Esophagus squamous epithelium (tissue), 5 donors: ENCODE measurements at places on chromosomes 7 and 10.
A peak's percentile ranks its signal among the peaks of the same experiment; 100 is the strongest.

GRCh38 chr10:3902809-3903410 lies 117.9 kb upstream of the KLF6 start:
- H3K4me3 ChIP-seq: no peak overlapping the region
- no peaks in the 10 kb centered on the region for H3K36me3 ChIP-seq
- H3K4me1 ChIP-seq: peaks cover 28% of the 10 kb centered on the region

DNA sequence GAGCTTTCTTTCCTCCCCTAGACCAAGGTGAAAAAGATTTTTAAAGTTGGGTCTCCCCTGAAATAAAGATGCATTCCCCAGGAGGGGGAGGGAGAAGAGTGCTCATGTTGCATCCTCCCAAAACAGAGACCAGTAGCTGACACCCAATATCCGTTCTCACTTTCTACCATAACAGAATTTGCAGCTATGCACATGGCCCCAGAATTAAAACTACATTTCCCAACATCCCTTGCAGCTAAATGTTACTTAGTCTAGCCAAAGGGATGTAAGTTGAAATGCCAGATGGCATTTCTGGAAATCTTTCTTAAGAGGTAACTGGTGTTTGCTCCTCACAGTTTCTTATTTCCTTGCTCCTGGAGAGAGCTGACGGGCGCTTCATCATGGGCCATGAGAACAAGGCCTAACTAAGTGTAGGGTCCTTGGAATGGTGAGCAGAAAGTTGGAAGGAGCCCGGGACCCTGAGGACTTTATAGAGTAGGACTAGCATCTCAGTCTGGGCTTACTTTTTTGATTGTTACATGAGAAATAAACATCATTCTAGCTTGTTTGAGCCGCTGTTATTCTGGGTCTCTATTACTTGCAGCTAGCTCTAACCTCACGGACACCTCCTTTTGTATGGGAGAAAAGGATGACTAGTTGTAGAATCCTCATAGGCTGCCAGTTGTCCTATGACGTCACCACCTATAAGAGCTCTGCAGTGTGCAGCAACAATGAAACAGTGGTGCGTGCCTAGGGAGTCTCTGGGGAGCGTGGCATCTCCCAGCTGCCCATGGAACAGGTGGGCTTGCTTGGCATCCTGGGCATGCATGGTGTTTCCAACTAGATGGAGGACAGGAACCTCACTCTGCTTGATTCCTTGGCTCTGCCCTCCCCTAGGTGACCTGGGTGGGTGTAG lies 46.1 kb upstream of the EXOC6 start:
- H3K27ac ChIP-seq: no peak overlapping the region
- no peaks in the 10 kb centered on the region for H3K27me3 ChIP-seq
- no peaks in the 10 kb centered on the region for H3K4me1 ChIP-seq
- no peaks in the 10 kb centered on the region for H3K36me3 ChIP-seq
- no peak overlapping the region for H3K4me3 ChIP-seq
- no peak for DNase-seq

DNA sequence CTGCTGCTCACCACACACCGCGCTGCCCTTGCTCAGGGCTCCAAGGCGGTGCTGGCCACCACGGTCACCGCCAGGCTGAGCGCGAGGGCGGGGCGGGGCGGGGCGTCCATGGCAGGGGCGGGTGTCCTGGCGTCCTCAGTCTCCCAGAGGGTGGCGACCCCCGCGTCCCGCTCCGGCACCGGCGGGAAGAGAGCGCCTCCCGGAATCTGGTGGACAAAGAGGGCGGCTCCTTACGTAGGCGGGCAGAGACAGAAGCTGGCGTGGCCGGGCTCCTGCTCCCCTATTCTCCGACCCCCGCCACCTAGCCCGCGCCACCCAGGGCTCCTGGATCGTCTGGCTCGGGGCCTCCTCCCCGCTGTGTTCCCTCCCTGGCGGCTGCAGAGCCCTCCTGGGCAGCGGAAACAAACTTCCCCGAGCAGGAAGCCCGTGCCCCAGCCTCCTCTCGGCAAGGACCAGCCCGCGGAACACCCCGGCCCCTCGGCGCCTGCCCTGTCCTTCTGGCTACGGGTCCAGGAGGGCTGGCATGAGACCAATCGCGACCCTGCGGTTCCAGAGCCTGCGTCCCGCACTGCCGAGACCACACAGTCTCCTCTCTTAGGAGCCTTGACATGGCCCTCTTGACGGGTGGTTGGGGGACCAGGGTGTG lies 133.8 kb upstream of the ZNF92 start:
- H3K27me3 ChIP-seq: no peaks in the 10 kb centered on the region
- H3K4me1 ChIP-seq: peaks cover 8% of the 10 kb centered on the region
- H3K27ac ChIP-seq: no peak overlapping the region
- peak overlapping the region; percentile 50 for H3K4me3 ChIP-seq
- no peak for DNase-seq
- no peaks in the 10 kb centered on the region for H3K36me3 ChIP-seq

DNA sequence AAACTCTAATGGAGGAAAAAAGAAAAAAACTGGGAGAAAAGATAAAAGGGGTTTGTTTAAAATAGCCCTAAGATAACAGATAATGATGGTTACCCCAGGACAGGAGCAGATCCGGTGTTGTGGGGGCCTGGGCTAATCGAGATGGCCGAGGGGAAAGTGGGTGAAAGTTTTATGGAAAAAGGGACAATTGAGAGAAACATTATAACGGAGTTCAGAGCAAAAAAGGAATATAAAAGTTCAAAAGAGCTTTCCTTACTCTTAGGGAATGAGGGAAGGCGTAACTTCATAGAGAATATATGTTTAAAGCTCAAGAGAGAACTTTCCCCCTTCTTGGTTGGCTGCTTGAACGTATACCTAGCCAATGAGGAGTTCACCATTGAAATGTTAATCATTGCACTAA lies 131.4 kb downstream of the BAMBI start:
- H3K36me3 ChIP-seq: no peaks in the 10 kb centered on the region
- H3K27me3 ChIP-seq: no peaks in the 10 kb centered on the region
- no peak overlapping the region for H3K4me3 ChIP-seq
- H3K27ac ChIP-seq: no peak overlapping the region

DNA sequence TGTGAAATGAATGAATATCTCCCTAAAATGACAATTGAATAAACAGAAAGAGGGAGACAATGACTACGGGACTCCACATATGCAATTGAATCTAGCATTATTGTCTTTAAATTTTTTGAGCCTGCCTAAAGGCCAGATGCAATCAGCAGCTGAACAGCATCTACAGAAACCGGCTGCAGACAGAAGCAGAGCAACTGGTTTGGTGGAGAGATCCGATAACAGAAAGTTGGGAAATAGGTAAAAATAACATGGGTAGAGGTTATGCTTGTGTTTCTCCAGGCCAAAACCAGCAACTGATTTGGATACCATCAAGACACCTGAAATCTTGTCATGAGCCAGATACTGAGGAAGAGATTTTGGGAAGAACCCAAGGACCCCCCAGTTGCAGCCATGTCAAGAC lies 146.6 kb downstream of the ZNF33B start:
- H3K4me1 ChIP-seq: no peaks in the 10 kb centered on the region
- H3K27me3 ChIP-seq: no peaks in the 10 kb centered on the region
- no peak for DNase-seq
- no peak overlapping the region for H3K27ac ChIP-seq

GRCh38 chr7:49670991-49671390 lies 102.4 kb upstream of the VWC2 start:
- H3K27ac ChIP-seq: peak overlapping the region; percentile 66
- no peaks in the 10 kb centered on the region for H3K36me3 ChIP-seq
- H3K4me3 ChIP-seq: no peak overlapping the region

- DNase-seq: no peak
- no peaks in the 10 kb centered on the region for H3K27me3 ChIP-seq
- H3K36me3 ChIP-seq: no peaks in the 10 kb centered on the region
- H3K4me1 ChIP-seq: no peaks in the 10 kb centered on the region
- no peak overlapping the region for H3K4me3 ChIP-seq
These were observed 33.9 kb upstream of the MKX start for GRCh38 chr10:27779462-27780015.

GRCh38 chr7:14598978-14599377 lies 303.6 kb downstream of the DGKB start:
- DNase-seq: no peak
- no peaks in the 10 kb centered on the region for H3K27me3 ChIP-seq
- H3K4me3 ChIP-seq: no peak overlapping the region
- H3K36me3 ChIP-seq: no peaks in the 10 kb centered on the region
- no peak overlapping the region for H3K27ac ChIP-seq

GRCh38 chr10:126022841-126023240 lies 126.5 kb downstream of the FANK1 start:
- H3K4me3 ChIP-seq: no peak overlapping the region
- H3K27me3 ChIP-seq: no peaks in the 10 kb centered on the region
- H3K27ac ChIP-seq: no peak overlapping the region
- H3K4me1 ChIP-seq: no peaks in the 10 kb centered on the region
- no peaks in the 10 kb centered on the region for H3K36me3 ChIP-seq
- no peak for DNase-seq
